ENCODE measurements at places on chromosomes 12 and 14. TPM values are rescaled to one million over a fixed set of nuclear protein-coding genes. Genes with fewer than 3 reads are reported as not detected.

DNA sequence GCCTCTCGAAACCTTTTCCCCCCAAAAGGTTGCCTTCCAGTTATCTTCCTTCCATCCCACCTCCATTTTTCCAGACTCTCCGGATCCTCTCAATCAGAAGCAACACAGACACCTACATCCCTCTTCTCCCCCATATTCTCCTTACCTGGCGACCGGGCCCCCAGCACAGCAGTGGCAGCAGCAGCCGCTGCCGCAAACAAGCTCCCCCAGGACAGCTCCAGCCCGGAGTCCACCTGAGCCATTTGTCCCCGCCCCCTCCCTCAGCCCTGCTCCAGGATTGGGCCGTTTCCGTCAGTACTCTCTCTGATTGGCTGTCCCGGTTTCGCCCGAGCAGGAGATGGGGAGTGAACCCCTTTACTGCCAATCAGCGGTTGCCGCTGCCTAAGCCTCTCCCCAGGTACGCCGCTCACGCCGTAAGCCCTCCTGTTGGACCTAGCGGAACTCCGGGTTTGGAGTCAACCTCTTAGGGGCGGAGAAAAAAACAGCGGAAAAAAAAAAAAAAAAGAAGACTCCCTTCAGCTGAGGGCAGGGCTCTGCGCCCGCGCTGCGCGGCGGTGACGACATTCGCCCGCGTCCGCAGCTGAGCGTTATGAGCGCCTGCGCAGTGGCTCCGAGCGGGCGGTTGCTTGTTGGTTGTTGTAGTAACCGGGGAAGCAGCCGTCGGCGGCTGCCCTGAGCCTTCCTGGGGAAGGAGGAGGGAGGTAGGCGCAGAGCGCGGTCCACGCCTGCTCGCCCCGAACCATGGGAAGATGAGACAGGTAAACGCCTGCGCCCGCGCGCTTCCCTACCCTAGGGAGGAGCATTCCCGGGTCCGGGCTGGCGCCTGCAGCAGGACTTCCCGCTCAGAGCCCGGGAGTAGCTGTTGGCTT lies at the start of the genes ERG28 and TTLL5:
ERG28 (minus strand) TSS at position 247 of the 869 bp plus-strand sequence. CDS start 3,374 bp downstream, outside the sequence.
TTLL5 (plus strand) TSS at position 617 of the 869 bp plus-strand sequence. CDS start 1,904 bp downstream, outside the sequence.
- DNase-seq = peak; percentile 98

The ENDOU gene
- total RNA-seq = 0.30 TPM

DNA sequence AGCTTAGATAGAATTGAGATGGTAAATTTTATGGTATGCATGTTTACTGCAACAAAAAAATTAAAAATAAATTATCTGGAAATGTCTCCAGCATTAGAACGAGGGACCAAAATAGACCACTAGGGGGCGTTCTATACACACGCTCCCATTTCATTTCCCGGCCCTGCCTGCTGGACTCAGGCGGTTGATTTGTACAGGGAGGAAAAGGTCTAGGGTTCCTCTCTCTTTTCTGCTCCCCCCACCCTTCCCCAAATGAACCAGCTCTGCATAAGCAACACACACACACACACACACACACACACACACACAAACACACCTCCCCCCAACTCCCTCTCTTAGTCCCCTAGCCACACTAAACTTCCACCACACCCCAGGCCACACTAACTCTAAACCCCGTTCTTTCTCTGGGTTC lies 7.8 kb upstream of the DTX1 start:
- DNase-seq = peak; percentile 88

GRCh38 chr12:92624236-92624635 lies 78.6 kb upstream of the PLEKHG7 start:
- no peak for DNase-seq

DNA sequence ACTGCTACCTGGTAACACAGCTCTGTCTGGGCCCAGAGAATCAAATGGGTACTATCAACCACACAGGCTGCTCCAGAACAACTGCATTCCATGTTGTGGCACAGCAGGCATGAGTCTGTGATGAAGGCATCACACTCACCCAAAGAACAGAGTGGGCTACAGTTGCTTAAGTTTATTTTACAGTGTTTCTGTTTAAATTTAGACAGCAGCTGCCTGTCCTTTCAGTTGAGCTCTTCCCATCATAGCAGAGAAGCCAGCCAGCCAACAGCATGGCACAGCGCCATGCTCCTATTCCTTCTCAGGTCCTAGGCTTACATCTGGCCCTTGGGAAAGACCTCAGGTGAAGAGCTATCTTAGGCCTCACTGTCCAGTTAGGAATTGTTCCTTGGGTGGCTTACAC lies 147.0 kb upstream of the FRMD6 start:
- DNase-seq = no peak

The RAN gene
- 300 TPM for total RNA-seq

DNA sequence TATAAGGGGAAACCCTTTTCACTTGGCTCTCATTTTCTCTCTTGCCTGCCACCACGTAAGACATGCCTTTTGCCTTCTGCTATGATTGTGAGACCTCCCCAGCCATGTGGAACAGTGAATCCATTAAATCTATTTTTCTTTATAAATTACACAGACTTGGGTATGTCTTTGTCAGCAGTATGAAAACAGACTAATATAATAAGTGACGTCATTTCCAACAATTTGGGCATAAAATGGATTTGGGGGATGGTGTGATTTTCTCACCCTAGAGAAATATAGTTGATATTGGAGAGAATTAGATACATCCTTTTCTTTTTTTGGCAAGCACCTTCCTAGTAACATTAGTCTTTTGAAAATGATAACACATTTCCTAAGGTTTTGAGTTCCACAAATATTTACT lies 490.5 kb downstream of the TMEM132D start:
- DNase-seq = no peak

The FAIM2 gene
- 1.4 TPM for total RNA-seq

- no peak for DNase-seq
These were observed 172.2 kb downstream of the SLC41A2 start for GRCh38 chr12:104785886-104786285.

The MAP1LC3B2 gene
- total RNA-seq = not detected

The RASSF8 gene
- total RNA-seq = 46.9 TPM

The TEX52 gene
- not detected for total RNA-seq

- no peak for DNase-seq
These were observed 28.3 kb downstream of the SH2B3 start for GRCh38 chr12:111434049-111434448.

DNA sequence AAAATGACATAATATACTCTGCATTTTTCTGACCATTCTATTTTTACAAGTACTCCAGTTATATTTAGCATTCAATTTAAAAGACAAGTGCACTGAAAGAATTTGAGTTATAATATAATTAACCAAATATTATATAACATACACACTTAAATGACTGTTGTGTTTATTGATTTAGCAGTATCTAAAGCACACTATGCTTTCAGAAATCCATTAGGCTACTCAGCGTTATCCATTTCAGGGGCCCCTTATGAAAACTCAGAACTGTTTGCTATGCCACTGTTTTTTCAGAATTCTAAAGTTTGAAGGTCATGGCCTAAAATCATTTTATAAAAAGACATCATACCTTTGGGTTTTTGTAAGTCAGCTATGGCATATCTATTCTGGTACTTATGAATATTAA lies 57.1 kb downstream of the HECTD4 start:
- DNase-seq = no peak

DNA sequence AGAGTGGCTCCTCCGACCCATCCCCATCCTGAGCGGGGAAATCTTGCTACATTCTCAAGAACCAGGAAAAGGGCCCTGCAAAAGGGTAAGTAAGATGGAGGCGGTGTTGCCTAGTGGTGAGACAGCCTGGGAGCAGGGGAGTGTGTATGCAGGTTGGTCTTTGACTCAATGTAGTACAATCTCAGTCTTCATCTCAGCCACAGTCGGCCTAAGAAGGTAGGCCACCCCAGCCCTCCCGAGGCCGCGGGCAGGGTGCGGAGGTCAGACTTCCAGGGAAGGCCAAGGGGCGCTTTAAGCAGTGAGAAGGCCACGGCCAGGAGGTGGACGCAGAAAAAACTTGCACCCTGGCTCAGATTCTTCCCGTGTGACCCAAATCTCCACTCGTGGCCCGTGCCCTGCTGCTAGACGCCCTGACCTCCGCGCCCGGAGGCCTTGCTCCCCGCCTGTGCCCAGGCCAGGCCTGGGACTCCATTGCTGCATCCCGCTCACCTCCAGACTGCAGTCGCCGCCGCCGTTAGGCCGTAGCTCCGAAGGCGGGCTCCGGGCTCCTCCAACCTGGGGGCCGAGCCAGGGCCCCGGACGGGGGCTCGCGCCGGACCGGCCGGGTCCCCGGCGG lies 435 bp downstream of the FOXM1 start:
- no peak for DNase-seq

The GSG1 gene
- 1.5 TPM for total RNA-seq

DNA sequence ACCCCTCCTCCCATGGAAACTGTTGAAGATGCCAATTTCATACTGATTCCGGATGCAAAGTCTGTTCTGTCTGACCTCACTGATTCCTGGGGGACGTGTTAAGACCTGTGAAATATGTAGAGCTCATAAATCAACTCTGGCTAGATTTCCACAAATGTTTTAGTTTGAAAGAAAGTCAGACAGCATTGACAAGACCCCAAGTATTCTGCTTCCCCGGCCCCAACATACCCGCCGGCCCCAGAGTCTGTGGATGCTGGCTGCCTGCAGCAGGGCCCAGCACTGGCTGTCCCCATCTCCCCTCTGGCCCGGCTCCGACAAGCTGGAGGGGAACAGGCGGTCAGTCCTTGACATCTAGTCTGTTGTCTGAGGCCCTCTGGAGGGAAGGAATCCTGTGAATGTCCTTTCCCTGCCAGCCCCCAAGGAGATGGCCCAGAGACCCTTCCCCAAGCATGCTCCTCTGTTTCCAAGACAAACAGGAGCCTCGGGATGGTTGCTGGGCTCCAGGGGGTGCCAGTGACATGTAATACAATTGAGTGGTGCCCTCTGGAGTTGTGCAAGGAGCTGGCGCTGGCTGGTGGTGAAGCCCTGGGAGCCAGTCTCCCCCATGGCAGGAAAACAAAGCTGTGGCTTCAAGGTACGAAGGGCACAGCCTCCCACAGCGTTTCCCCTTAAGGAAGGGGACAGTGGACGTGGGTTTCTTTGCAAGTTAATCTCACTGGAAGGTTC lies 22.3 kb downstream of the FBLN5 start:
- no peak for DNase-seq

- DNase-seq = no peak
These were observed 781.5 kb downstream of the SLC6A15 start for GRCh38 chr12:84131076-84131475.

- DNase-seq = peak; percentile 58
These were observed 525.2 kb upstream of the CCDC196 start for GRCh38 chr14:65961004-65961403.

The TXNRD1 gene
- total RNA-seq = 113 TPM

The DIO2 gene
- 9.3 TPM for total RNA-seq

Data from hepatocyte (in vitro differentiated cells).